ENCODE measurements at places on chromosomes 6 and 20.

DNA sequence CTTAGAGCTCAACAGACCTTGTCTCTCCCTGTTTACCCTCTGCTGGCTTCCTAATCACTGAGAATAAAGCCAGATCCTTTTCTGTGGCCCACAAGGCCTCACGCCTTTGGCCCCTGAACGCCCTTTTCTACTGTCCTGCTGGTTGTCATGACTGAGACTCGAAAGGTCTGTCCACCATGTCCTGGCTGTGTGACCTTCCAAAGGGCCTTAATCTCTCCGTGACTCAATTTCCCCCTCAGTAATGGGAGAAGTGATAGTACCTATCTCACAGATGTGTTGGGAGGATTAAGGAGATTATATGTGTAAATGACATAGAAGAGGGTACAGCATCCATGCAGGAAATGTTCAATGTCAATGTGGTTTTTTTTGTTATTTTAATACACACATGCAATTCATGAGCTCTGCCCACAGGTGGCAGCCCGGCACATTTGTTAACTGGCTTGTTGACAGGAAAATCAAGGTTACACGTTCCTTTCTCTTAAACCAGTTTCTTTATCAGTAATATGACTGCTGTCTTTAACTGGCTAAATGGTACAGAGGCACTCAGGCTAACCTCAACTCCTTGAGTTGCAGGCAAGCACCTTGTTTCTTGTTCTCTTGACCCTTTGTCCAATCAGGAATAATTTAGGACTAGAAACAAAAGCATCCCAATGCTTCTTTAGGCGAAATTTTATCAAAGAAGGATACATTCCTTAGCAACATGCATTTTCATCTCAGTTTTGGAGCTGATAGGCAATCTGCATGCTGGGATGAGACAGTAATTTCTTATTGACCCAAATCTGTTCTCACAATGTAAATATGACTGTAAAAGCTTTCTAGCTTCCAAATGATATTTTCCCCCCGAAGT, 16.6 kb downstream of the SLC22A1 start:
- peak; percentile 75 for DNase-seq

DNA sequence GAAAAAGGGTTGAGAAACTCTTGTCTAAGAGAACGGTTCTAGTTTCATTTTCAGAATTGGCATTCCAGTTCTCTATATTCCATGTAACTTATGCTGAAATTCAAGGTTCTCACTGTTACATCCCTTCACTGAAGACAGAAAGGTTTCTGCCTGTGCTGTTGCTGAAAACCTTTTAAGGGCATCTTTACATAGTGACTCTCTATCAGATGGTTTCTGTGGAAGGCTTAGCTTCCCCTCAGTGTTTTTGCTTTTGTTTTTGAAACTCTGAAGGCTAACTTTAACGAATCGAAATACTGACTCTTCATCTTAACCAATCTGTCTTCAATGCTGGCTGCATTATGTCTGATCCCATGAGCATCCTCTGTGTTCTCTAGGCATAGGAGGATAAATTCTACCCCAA, 1286.2 kb upstream of the EYS start:
- DNase-seq, result no peak

DNA sequence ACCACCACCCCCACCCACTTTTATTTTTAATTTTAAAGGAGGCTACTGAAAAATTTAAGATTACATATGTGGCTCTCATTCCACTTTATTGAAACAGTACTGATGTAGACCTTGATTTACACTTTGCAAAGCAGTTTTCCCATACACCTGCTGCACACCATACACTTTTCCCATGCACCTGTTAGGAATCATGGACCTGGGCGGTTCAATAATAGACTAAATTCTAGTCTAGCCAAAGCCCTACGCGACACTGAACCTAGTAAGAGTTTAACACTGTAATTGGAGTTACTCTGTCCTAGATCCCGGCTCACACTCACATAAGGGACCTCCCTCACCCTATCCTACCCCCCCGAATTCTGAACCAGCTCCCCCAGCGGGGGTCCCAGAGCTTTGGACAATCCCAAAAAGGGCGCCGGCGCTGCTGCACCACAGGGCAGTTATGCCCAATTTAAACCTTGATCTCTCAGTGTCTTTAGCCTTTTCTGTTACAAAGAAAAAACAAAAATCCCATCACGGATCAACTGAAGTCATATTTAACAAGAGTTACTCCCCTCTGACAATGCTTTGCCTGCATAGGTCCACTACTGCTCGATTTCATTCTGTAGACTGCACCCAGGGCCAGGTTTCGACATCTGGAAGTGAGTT, 2.4 kb upstream of the GCLC start:
- DNase-seq, result no peak

GRCh38 chr6:31827286-31828079, at the start of gene HSPA1B:
HSPA1B (plus strand) TSS chr6:31827738; CDS start chr6:31827951, 213 bp downstream.
- peak; percentile 91 for DNase-seq

DNA sequence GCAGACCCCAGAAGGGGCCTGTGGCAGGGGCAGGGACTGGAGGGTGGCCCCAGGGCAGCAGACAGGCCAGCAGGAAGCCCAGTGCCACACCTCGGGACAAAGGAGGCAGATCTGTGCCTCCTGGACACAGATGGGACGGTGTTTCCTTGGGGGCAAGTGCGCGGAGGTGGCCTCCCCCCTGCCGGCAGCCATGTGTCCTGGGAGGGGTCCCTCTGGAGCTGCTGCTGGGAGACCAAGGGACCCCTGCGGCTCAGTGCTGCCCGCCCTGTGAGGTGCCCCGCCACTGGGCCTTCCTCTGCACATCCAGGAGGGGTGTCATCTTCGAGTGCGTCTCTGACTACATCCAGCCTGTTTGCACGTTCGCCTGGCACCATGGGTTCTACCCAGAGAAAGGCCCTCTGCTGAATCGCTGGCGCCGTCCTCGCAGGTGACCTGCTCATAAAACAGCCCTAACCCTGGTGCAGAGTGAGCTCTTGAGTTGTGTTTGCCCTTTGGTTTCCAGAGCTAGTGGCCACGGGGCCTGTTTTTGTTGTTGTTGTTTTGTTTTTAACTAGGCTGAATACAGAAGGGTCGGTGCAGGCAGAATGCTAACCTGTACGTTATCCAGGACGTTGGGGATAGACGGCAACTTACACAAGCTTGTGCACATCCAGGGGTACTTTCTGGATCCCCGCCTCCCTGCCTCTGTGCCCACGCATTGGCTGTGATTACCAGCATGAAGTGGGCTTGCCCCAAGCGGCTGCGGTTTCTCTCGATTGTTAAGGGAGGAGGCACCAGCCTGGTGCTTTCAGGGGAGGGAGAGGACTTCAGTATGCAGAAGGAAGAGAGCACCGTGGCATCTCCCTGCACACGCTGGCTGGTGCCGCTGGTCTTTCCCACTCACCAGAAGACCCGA, 1.3 kb upstream of the KCNQ2 start:
- no peak for DNase-seq

DNA sequence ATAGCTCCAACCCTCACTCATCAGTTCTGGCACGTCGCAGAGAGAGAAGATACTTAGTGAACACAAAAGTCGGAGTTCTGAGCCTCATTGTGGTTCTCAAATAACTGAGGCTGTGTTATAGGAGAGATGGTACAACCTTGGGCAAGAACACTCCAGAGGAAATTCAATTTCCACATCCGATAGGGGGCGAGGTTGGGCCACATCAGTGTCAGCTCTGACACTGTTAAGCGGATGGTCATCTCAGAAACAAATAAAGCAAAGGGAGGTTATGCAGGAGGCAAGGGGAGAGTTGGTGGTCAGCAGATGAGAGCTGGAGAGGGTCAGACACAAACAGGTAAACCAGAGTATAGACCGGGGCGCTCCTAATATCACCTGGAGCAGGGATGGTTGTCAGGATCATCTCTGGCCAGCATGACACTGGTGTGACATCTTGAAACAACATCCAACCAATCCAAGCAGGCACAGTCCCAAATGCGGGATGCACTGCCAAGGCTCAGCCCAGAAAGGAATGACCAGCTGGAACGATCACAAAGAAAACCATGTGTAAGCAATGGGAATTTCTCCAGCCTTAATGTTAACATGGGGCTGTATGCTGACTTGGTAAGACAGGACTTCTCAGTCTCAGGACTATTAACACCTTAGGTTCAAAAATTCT, 331.8 kb downstream of the HACE1 start:
- DNase-seq, result no peak

- DNase-seq, result no peak
Observed at GRCh38 chr6:154611241-154611640, 100.8 kb upstream of the CNKSR3 start.

- DNase-seq, result no peak
Observed at GRCh38 chr6:137581019-137581707, 87.0 kb upstream of the OLIG3 start.

DNA sequence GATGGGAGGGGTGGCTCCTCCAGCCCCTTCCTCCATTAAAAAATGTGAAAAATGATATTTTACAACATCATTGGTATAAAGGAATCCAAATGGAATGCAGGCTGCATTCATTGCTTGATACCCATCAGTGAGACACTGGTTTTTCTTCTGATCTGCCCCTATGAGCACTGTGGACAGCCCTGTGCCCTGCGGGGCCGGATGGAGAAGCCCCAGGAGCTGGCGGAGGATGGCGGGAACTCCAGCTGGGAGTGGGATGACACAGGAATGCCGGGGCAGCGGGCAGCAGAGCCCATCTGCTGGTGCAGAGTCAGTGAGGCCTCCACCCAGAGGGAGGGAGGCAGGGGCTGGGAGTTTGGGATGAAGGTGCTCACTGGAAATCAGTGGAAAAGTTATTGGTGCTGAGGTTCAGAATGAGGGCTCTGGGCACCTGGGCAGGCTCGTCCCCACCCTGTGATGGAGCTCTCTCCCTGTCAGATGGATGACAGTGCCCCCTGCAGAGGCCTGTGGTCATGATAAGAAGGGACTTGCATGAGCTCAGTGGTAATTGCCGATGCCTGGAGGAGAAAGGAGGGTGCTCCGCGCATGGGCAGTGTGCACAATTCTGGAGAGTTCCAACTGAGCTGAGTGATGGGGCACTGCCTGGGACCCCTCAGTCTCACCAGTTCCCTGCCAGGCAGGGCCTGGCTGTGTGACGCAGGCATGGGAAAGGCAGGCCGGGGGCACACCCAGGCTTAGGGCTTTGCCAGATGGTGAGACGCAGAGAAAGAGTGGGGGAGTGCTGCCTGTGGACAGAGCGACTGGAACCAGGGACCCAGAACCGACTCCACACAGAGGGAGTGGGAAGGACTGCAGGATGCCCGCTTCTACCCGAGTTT, 23.2 kb downstream of the CTCFL start:
- no peak for DNase-seq

- DNase-seq, result no peak
Observed at GRCh38 chr6:68572525-68572924, 62.6 kb upstream of the ADGRB3 start.

DNA sequence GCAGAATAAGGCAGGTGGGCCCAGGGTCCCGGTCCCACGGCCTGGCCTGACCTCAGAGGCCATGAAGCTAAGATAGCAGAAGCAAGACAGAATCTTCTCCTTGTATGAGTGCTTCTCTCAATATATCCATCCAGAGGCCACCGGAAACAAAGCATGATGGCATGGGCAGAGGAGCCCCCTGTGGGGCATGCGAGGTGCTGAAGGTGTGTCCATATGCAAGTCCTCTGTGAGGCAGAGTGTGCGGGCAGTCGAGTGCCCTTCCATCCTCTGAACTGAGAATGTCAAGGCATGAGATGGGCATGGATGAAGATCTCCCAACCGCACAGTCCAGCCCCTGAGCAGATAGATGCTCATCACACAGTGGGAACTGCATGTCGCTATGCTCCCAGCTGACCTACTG, 9.8 kb upstream of the GGTLC1 start:
- DNase-seq, result no peak

GRCh38 chr6:167450626-167451025, 125.7 kb downstream of the TTLL2 start:
- no peak for DNase-seq

DNA sequence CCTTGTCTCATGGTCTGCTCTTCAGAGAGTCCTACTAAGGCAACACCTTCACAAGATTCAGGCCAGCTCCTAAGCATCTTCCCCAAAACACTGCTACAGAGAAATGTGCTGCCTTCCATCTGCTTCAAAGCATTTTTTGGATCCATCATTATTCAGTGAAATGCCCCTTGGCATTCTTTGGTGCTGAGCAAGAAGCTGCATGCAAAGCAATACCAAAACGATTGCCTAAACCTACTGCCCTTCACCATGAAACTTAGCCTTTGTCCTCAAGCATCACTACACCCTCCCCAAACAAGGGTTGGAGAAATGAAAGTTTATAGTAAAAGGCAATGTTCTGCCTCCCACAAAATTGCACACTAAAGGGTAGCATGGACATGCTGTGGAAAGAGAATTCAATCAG, 93.5 kb downstream of the SNAP25 start:
- DNase-seq, result no peak

GRCh38 chr6:78797270-78797669, 70.1 kb upstream of the IRAK1BP1 start:
- DNase-seq, result no peak

DNA sequence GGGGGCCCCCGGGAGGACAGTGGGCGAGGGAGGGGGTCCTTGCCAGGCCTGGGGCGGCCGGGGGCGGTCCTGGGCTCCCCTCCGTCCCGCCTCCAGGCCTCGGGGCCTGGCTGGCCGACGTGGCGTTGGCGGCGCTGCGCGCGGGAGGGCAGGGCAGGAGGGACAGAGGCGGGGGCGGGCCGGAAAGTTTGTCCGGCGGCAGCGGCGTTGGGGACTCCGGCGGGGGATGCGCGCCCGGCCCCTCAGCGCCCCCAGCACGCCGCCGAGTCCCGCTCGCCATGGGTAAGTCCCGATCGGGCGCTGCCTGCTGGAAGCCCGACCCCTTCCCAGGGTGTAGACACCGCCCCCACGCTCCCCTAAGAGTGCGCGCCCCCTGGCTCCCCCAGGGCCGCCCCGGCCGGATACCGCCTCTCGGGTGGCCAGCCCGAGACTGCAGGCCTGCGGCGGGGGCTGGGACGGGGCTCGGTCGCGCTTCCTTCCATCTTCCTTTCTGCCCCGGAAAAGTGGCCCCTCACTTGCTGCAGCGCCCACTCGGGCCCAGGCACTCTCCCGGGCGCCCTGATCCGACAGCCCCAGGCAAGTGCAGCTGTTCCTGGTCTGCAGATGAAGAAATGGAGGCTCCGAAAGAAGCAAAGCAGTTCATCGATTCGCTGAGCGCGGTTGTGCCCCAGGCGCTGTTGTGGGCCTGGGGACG, at the start of gene SLC2A10:
Gene SLC2A10, plus strand, starts transcription at position 191 of the 694 bp plus-strand sequence. Its CDS starts 88 bp downstream, at position 279.
- DNase-seq, result no peak

- no peak for DNase-seq
Observed at GRCh38 chr20:32446301-32447100, 88.4 kb downstream of the ASXL1 start.

GRCh38 chr20:17888044-17888443, 80.5 kb downstream of the SNX5 start:
- no peak for DNase-seq

DNA sequence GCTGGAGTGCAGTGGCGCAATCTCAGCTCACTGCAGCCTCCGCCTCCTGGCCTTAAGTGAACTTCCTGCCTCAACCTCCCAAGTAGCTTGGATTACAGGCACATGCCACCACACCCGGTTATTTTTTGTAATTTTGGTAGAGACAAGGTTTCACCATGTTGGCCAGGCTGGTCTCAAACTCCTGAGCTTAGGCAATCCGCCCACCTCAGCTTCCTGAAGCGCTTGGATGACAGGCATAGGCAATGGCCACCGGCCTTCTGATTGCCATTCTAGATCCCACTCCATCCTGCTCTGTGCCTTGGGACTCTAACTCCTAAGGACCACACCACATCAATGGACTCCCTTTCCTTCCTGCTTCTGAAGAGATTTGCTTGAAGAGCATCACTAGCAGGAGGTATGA, 60.6 kb downstream of the SEL1L2 start:
- no peak for DNase-seq
